ENCODE measurements at places on chromosomes 5 and 9.

DNA sequence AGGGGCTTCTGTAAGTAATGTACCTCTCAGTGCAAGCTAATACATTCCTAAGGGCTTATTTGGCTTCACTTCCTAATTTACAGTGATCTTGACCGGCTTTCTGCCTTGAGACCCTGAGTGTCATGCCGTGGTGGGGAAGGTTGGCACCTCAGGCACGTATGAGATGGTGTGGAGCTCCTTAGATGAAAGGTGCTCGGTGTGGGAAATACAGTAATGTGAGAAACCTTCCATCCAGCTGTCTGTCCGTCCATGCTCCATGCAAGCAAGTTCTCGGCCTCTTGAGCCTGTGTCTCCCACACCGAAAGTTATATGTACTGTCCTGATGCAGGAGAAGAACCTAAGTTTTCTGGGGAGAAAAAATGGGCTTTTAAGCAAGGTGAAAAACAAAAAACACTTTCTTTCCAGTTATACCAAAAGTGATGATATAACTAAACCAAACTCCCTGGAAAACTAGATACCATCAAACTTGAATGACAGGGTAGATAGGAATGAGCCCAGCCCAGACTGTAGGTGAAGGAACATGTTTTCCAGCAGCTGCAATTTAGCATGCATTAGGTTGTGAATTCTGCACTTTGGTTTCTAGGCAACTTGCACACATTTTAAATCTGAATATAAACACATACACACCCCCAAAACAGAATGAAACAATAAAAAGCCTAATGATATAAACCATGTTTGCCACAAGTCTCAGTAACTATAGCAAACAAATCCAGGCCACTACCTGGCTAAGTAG is 279.6 kb downstream of the FANCC start:
- DNase-seq = no peak

- DNase-seq = no peak
These were observed 124.5 kb upstream of the PRLR start for GRCh38 chr5:35354751-35355150.

GRCh38 chr5:58235299-58235698 is 224.6 kb downstream of the PLK2 start:
- no peak for DNase-seq

- no peak for DNase-seq
These were observed 1250.5 kb downstream of the PTPRD start for GRCh38 chr9:9362332-9362731.

DNA sequence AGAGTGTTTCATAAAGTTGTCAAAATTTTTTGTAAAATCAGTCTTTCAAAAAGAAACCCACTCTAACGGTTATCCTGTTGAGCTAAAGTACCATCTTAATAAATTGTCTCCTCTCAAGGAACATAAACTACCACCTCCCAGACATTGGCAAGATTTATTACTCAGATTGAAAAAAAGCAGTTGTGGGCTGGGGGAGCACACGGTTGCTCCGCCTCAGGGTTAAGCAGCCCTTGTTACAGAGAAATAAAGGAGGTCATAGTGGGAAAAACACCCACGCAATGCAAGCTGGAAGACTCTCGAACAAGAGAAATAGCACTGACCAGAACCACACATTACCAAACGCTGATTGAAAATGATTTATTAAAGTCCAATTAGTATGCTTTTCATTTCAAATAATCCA is 165.3 kb downstream of the LPAR1 start:
- no peak for DNase-seq

DNA sequence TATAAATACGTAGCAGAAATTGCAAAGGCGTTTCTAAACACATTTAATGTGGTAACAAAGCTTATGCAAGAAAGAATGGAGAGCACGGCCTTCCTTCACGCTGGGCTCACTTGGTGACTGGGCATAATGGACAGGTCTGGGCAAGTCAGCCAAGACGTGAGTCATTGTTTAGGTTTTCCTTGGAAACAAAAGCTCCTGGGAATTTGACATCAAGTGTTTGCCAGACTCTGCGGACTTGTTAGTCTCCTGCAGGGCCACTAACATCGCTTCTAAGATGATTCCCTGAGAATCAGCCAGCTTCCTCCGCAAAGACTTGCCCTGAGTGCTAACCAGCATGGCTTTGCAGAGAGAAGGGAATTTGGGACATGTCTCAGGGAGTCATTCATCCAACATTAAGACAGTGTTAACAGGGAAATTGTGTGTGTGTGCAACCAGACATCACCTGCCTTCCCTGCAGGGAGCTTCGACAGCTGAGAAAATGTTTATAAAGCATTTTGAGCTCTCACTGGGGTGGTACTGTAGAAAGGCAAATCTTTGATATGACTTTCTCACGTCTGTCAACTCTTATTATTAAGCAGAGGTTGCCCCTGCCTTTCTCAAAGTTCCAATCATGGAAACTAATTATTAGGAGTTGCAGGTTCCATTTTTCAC is 182.5 kb downstream of the NTRK2 start:
- peak; percentile 74 for DNase-seq

GRCh38 chr5:142959683-142960657 is 189.8 kb downstream of the ARHGAP26 start:
- DNase-seq = no peak

DNA sequence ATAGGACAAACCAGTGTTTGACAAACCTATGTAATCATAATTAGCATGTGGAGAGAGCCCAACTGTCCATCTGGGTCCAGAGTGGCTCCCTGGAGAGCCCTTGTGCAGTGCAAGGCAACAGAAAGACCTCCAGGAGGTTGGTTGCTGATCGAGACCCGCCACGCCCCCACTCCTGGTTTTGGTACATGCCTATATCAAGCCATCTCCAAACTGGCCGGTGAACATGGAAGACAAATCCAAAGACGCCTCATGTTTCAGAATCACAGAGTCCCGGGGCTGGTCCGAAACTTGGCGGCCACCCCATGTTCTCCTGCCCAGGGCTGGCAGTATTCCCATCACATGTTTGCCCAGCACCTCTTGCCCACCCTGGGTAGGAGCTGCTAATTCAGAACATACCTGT is 140.2 kb downstream of the PAX5 start:
- DNase-seq = no peak

GRCh38 chr5:141560725-141561483 is 57.9 kb downstream of the DIAPH1 start:
- peak; percentile 93 for DNase-seq

Measured in NCI-H774 (cell line).